ENCODE measurements at places on chromosomes 2 and 18. TPM values are rescaled to one million over a fixed set of nuclear protein-coding genes. Genes with fewer than 3 reads are reported as not detected.

NLRC4 gene
- 0.43 TPM for total RNA-seq

GRCh38 chr2:102366406-102367112 lies 11.0 kb downstream of the IL18R1 start:
- DNase-seq = no peak

DNA sequence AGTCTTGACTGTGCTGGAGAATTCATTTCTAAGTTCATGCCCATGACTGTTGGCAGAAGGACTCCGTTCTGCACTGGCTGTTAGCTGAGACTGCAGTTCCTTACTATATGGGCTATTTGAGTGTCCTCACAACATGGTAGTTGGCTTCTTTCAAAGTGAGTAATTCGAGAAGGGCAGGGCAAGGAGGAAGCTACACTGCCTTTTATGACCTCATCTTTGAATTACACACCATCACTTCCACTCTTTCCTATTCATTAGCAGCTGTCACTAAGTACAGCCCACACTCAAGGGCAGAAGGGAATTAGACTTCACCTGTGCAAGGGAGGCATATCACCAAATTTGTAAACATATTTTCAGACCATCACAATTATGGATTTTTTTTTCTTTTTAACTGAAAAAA lies 55.9 kb upstream of the EPAS1 start:
- no peak for DNase-seq

MARCHF4 gene
- not detected for total RNA-seq

HOXD12 gene
- total RNA-seq = not detected

- no peak for DNase-seq
Measured at GRCh38 chr2:186445506-186445905, 40.6 kb upstream of the ZC3H15 start.

DNA sequence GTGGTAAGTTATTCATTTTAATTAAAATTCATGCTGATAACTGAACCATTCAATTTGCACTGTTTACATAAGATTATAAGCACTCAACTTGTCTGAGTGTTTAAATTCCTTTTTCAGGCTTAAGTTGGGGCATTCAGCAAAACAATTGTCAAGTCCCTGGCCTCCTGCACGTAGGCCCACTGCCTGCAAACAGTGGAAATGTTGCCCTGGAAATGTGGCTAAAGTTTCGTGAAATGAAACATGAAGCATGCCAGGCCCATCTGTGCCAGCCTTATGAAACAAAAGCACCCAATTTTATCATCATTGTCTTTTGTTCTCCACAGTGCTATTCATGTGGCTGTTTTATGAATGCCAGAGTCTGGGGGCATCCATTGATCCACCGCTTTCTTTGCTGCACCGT lies 163.7 kb downstream of the PTGR3 start:
- DNase-seq = no peak

DNA sequence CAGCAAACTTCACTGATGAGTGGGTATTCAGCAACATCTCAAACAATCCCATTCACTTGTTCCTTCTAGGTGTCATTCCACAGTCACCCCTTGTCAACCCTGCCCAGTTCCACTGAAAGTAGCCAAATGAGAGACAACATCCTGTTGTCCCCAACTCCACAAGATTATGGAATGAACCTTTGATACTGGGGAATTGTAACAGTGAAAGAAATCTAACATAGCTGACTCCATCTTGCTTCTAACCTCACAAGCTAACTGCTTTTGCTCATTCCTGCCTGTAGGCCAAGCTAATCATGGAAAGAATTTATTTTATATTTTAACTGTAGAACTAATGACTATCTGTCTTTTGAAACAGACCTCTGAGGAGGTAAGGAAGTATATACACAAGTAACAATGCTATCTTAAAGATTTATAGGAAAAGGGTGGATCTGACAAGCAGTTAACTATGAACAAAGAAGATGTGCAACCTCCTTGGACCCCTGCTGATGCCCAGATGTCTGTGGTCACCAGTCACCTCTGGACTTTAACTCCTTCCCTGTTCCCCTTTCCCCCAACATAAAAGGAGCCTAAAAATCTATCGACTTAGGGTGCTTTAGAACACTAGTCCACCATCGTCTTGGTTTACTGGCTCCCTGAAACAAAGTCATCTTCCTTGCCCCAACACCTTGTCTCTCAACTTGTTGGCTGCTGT lies 6.9 kb upstream of the ANXA4 start:
- DNase-seq = no peak

- DNase-seq = no peak
Measured at GRCh38 chr2:212921061-212921460, 230.4 kb downstream of the IKZF2 start.

L3MBTL4 gene
- 0.70 TPM for total RNA-seq

GRCh38 chr18:74742573-74743243 lies 145.0 kb downstream of the ZNF407 start:
- DNase-seq = no peak

GRCh38 chr18:63962137-63962536 lies 7.7 kb upstream of the SERPINB8 start:
- no peak for DNase-seq

DNA sequence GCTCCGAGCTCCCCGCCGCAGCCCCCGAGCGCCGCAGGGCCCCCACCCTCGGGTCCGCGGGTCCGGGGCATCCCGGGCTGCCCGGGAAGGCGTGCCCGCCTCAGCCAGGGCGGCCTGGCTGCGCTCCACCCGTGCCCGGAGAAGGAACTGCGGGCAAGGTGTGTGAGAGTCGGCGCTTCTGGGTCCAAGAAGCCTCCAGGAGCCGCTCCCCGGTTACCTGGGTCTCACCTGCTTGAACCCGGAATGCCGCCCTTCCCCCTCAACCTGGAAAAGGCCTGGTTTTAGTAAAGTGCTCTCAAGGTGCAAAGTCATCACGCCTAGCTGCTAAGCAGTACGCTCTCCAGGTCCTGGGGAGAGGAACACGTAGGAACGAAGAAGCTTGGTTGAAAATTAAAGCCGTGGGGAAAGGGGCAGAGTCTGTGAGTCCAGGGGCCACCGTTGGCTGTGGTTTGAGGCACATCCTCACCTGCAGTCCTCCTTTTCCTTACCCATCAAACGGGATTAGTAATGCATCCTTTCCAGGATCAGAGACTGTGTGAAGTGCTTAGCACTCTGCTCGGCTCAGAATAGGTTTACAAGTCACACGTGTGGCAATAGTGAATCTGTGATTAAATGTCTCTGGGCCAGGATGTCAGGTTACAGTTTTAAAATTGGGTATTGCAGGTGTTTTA lies 1.2 kb downstream of the ASAP2 start:
- DNase-seq = no peak

ARHGAP28 gene
- total RNA-seq = 2.1 TPM

DNA sequence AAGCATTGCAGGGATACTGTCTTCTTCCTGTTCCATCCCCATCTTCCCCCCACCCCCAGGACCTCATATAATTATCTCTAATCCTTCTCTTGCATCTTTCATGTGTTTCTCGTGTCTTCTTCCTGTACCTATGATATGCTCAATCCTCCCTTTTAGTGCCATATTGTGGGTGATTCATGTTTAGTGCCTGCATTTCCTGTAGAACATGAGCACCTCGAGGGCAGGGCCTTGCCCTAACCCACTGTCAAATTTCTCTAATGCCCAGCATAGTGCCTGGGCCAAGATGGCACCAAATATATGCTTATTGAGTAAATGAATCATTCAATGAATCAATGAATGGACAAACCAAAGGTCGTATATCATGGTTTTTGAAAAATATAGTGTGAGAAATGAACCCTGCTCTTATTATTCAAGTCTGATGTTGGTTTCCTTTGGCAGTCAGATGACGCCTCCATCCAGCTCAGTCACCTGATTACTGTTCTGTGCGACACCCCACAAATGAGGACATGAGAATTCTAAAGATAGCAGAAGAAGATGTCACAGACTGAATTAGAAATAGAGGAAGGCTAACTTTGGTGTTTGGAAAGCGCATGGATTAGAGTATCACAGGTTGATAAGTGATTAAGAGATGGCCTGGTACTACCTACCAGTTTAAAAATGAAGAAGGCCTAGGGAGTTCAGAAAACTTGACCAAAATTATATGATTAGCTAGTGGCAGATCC lies 278.4 kb downstream of the PRKCE start:
- DNase-seq = no peak

TUBB6 gene
- 155 TPM for total RNA-seq

GRCh38 chr18:45517181-45517741 lies 98.0 kb upstream of the SLC14A2 start:
- no peak for DNase-seq

GRCh38 chr2:37026050-37026449 lies 58.1 kb downstream of the HEATR5B start:
- no peak for DNase-seq

DNA sequence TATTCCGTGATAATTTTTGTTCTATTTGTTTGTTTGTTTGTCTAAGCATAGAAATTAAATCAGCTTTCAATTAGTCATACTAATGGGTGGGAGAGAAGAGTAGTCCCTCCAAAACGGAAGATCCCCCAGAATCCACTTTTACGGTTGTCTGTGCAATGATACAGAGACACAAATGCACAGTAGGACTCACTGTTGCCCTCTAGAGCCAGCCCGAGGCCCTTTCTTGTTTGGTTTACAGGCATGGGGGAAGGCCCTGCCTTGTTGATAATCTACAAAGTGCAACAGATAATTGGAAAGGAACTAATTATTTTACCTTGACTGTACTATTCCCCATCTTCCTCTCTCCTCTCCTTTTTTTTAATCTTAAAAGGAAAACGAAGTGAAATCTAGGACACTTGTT lies 121.1 kb downstream of the ACOXL start:
- DNase-seq = no peak

HOXD13 gene
- not detected for total RNA-seq

- no peak for DNase-seq
Measured at GRCh38 chr2:54377901-54378493, 78.1 kb upstream of the SPTBN1 start.
